Left ventricle myocardium superior (tissue), 1 donor: ENCODE measurements at places on chromosomes 7 and 10. TPM values are rescaled to one million over a fixed set of nuclear protein-coding genes. Genes with fewer than 3 reads are reported as not detected.

The SLC25A13 gene
- total RNA-seq: 13.7 TPM

The METTL27 gene
- total RNA-seq: 0.27 TPM

The OR2A42 gene
- total RNA-seq: not detected

The AMPH gene
- total RNA-seq: 2.1 TPM

GRCh38 chr7:148334959-148335577 lies 255.5 kb upstream of the C7orf33 start:
- no peak for DNase-seq

GRCh38 chr7:779480-779879 lies 52.4 kb upstream of the PRKAR1B start:
- DNase-seq: no peak

DNA sequence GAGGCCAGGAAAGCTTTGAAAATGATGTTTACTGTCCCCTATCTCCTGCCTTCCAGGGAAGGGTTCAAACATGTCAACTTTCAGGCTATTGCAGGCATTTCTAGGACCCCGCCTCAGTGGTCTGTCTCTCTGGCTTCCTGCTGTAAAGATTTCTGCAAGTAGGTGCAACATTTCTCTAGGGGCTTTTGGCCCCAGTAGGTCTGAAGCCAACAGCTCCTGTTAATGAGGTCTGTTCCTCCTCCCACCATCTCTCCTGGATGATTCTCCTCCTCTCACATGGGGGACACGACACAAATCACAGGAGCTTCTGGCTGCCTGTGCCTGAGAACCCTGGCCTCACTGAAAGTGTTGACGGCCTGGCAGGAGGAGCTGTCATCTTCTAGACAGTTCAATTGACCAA lies 194.3 kb downstream of the CYP26A1 start:
- no peak for DNase-seq

DNA sequence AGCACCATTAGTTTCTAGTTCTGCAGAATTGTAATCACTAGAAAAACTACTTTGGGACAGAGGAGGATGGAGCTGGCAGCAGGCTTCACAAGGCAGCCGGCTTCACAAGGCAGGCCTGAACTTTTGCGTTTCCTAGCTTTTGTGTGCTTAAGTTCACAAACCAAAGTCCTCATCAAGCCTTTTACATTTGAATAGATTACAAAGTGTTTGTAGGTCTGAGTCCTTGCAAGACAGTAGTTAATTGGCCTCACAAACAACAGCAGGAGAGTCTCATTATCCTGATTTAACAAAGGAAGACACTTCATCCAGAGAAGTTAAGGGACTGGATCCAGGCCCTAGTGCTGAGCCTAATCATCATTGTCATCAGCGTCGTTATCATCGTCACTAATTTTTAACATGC lies 147.8 kb upstream of the AUTS2 start:
- no peak for DNase-seq

GRCh38 chr7:48035967-48036478 lies 680 bp downstream of the C7orf57 start:
- peak; percentile 59 for DNase-seq

- DNase-seq: no peak
These were observed 2.2 kb downstream of the IDE start for GRCh38 chr10:92571649-92572048.

DNA sequence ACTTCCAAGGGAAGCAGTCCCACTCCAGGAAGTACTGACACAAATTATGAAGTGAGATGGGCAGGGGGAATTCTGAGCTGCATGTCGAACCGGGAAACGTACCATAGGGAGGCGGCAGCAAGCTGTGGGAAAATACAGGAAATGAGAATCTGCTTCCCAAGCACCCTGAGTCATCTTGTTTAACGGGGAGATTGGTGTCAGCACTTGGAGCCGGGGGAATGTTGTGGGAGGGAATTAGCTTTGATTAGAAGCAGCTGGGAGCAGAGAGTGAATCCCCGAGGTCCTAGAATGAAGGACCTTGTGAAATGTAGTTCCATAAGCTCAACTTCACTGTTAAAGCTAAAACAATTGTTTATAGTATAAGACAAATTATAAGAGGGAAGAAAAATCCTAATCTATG lies 141.4 kb upstream of the PRKCQ start:
- peak; percentile 44 for DNase-seq

- no peak for DNase-seq
These were observed 71.4 kb downstream of the PROSER2 start for GRCh38 chr10:11894381-11895107.

- DNase-seq: peak; percentile 83
These were observed 31.8 kb downstream of the GSTO2 start for GRCh38 chr10:104300736-104301292.

DNA sequence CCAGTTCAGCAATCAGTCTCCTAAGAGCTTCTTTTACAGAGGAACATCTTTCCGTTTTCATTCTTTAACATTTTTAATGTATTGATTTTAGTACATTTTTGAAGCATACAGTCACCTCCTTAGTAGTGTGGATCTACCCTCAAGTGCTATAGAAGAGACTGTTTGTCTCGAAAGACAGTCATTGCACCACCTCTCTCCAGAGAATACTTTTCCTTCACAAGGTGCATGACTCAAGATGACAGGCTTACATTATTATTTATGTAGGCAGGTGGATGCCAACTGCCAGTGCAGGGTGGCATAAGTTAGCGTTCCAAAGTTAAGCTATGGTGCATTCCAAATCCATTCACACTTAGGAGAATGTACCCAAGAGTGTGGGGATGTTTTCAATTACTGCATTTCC lies 71.8 kb downstream of the ZEB1 start:
- no peak for DNase-seq

- no peak for DNase-seq
These were observed 98.2 kb downstream of the FANK1 start for GRCh38 chr10:125994601-125995000.

DNA sequence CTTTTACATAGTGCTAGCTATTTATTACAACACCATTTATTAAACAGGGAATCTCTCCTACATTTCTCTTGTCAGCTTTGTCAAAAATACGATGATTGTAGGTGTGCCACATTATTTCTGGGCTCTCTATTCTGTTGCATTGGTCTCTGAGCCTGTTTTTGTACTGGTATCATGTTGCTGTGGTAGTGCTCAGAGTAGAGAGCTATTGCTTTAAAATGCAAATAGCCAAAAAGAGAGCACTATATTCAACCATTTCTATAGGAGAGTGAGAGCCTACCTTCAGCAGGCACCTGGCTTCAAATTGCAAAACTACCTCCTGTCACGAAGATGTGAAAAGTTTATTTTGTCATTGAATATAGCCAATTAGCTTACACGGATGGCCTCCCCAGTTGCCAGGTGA lies 8.1 kb downstream of the ZNF92 start:
- no peak for DNase-seq

- no peak for DNase-seq
These were observed 985.1 kb downstream of the SORCS1 start for GRCh38 chr10:106179430-106179829.

DNA sequence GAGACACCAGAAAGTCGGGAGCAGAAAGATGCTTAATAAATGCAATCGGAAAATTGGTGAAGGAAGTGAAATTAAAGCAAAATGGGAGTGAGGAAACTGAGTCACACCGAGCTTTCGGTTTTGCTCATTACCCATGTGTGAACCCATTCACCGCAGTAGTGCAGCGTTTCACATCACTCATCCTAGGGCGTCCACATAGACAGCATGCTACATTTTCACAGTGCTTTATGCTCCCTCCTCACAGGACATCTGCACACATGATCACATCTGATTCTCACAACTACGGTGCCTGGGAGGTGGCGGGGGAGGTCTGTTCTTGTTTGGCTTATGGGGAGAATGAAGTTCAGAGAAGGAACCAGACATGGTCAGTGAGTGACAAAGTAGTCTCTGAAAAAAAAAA lies 36.6 kb upstream of the ATP6V0A4 start:
- no peak for DNase-seq

DNA sequence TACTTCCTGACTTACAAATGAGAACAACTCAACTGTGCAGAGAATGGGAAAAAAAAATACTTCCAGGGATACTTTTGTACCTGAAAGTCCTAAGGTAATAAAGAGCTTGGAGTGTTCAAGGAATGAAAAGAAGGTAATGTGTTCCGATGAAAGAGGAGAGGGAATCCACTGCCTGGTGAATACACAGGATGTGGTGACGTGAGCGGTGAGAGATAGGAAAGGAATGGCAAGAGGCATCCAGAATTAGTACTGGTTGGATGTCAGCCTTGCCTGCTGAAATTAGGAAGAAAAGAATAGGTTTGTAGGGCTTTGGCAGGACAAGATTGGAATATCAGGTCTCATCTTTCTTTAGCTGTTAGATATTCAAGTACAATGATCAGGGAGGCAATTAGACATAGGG lies 347.7 kb downstream of the POM121L12 start:
- no peak for DNase-seq

DNA sequence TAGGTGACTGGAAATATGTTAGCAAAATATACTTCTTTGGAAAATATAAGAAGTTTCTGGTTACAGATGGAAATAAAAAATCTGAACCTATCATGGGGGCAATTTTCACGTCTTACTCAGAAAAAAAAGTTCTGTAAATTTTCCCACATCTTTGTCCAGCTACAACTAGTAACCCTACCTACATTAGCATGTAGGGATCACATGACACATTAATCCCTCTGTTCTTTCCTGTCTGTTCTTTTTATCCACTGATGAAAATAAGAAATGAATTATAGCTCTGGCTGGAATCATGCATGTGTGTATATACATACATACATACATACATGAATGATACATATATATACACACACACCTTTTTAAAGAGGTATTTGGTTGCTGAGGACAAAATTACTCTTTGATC lies 3.6 kb upstream of the FAM53B start:
- DNase-seq: no peak

DNA sequence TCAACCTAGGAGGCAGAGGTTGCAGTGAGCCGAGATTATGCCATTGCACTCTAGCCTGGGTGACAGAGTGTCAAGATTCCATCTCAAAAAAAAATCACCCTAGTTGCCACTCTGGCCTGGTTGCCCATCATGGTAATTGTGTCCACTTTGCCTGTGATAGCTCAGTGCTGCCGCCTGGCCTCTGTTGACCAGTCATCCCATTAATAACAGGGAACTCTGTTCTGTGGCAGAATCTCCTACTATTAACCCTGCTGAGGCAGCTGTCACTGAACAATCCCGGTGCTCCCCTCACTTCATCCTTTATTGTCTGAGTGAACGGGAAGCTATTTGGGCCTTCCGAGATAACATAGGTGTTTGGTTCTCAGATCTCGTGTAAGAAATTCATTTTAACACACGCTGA lies 14.6 kb downstream of the ZNF3 start:
- no peak for DNase-seq

DNA sequence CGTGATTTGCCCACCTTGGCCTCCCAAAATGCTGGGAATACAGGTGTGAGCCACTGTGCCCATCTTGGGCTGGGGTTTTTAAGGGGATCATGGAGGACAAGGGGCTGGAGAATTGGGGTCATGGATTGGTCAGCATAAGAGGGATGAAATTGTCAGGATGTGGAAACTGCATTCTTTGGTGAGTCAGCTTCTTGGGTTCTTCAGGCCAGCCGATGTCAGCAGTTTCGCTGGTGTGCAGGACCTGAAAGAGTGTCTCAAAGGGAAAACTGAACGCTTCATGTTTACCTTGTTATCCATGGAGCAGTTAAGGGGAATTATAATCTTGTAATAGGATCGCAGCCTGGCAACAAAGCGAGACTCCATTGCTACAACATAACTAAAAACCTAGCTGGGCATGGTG lies 13.0 kb downstream of the GALNT17 start:
- no peak for DNase-seq

- DNase-seq: peak; percentile 78
These were observed 884 bp downstream of the ICA1 start for GRCh38 chr7:8260871-8261694.

GRCh38 chr7:2048531-2048930 lies 184.2 kb downstream of the MAD1L1 start:
- DNase-seq: peak; percentile 18

DNA sequence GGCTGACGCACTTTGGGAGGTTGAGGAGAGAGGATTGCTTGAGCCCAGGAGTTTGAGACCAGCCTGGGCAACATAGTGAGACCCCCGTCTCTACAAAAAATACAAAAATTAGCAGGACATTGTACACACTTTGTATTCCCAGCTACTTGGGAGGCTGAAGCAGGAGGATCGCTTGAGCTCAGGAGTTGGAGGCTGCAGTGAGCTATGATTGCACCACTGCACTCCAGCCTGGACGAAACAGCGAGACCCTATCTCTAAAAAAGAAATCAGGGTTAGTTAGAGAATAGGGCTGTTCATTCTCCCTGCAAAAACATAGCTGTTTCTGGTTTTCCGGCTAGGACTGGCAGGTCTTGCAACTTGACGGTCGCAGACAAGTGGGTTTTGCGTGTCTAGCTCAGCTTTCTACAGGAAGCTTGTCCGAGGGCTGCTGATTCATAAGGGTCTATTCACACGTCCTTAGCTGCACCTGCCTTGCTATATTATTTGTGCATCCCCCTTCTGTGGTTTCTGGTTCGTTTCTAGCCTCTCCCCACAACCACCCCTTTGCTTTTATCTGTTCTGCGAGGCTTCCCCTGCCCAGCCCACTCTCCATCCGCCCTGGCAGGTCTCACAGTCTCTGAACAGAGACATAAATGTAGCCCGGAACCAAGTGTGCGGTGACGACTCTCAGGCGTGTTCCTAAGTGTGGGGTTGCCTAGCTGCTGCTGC lies 10.7 kb downstream of the AMZ1 start:
- no peak for DNase-seq

- no peak for DNase-seq
These were observed 136.0 kb downstream of the GALNT17 start for GRCh38 chr7:71267734-71268469.

DNA sequence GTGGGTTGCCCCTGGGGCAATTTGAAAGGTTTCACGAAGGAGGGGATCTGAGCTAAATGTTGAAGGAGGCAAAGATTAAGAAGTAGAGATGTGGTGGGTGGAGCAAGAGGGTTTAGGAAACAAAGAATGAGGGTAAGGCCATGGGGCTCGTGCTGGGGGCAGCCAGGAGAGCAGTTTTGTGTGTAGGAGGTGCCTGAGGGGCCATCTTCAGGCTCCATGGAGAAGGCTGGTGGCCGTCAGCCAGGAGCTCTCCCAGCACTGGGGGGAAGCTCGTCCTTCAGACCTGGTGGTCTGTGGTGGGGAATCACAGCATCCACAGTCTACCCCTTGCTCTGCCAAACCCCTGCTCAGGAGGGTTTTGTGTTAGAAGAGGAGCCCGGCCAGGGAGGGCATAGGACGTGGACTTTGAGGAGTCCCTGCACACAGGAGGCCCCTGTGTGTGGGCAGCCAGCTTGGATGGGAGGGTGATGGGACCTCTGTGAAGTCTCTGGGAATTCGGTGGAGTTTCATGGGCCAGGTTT lies 11.8 kb upstream of the CXCL12 start:
- no peak for DNase-seq

DNA sequence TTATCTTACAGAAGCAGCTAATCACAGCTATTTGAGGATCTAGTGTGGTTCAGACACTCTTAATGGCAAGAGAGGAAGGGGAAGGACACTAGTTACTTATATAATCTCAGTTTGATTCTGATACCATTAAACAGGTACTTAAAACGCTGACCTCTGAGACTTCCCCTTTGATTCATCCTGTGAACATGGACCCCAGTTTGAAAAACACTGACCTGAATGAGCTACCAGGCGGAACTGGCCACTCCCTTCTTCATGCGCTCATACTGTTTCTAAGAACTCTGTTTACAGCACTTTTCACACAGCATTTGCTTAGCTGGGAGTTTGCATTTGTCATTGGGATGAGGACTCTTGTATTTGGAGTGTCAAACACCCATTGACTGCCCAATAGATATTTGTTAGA lies 45.7 kb downstream of the BEND7 start:
- no peak for DNase-seq
